ENCODE measurements at places on chromosomes 13 and 19.
A peak's percentile ranks its signal among the peaks of the same experiment; 100 is the strongest.

GRCh38 chr19:18725841-18726770 is 42.6 kb downstream of the CRTC1 start:
- DNase-seq: no peak

- no peak for DNase-seq
Measured at GRCh38 chr13:96940961-96941360, 53.3 kb downstream of the OXGR1 start.

GRCh38 chr19:16022681-16023080 is 53.6 kb upstream of the TPM4 start:
- no peak for DNase-seq

GRCh38 chr19:28359431-28360414 is 853.2 kb downstream of the UQCRFS1 start:
- DNase-seq: no peak

GRCh38 chr19:5349041-5349440 is 8.4 kb upstream of the PTPRS start:
- DNase-seq: no peak

DNA sequence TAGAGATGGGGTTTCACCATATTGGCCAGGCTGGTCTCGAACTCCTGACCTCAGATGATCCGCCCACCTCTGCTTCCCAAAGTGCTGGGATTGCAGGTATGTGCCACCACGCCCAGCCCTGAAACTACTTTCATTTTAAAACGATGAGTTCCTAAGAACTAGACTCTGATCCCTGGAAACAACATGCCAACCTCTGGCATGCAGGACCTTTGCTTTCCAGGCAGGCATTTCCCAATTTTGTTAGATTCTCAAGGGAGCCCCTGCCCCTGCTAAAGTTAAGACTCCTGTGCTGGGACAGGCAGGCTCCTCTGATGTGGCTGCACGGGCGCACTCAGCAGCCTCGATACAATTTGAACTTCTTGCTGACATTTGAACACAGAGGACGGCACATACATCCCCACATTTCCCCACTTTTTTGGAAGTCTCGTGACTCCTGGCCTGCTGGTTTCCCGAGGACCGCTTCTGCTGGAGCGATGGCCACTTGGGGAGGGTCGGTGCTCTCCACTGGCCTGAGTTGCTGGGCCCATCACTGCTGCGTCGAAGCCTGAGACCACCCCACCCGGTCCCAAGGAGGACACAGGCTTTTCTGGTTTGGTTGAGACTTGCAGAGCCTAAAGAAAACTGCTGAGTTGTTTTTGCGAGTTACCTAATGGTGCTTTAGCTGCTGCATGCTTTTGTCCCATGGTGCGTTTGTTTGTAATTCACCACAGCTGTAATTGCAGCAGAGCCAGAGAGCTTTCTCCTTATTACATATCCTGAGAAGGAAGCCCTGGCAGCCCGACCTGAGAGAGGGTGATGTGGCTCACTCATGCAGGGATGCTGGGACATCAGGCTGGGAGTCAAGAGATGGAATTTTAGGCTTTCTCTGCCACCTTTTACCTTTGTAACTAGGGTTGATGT is 8.2 kb downstream of the ATP11A start:
- DNase-seq: no peak

- DNase-seq: no peak
Measured at GRCh38 chr13:70714993-70715392, 606.7 kb upstream of the KLHL1 start.

- no peak for DNase-seq
Measured at GRCh38 chr19:919199-920050, 2.3 kb downstream of the KISS1R start.

DNA sequence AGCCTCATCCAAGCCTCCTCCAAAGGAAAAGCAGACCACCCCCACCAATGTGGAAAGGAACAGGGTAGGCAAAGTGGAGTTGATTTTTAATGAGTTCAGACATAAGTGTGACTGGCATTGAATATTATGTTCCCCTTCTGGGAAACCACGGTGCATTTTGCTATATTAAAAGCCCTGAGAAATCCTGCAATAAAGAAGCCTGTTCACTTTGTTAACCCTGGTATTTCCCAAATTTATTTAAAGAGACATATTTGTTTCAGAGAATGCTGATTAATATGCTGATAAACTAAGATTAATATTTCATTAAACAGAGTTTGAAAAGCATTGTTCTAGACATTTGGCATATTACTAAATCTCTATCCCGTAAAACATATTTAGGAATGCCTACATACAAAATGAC is 151.4 kb downstream of the FGF14 start:
- DNase-seq: no peak

DNA sequence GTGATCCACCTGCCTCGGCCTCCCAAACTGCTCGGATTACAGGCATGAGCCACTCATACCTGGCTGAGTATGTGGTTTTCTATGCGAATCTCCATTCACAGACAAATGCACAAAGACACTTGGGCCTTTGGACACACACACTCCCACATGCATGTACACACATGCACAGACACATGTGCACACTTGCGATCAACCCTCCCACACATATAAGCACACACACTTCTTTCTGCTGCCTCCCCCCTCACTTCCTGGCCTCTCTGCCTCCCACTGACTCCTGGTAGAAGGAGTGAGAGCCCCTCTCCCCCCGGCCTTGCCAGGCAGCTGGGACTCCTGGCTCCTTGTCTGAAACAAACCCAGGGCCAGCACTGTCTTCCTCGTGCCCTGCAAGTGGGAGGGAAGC is 29.3 kb upstream of the PLEKHF1 start:
- no peak for DNase-seq

GRCh38 chr19:55258476-55258827 is 365 bp downstream of the PPP6R1 start:
- peak; percentile 22 for DNase-seq

- DNase-seq: no peak
Measured at GRCh38 chr13:21124852-21125251, 51.5 kb downstream of the SKA3 start.

GRCh38 chr19:378706-379105 is 30.2 kb downstream of the C2CD4C start:
- DNase-seq: no peak

DNA sequence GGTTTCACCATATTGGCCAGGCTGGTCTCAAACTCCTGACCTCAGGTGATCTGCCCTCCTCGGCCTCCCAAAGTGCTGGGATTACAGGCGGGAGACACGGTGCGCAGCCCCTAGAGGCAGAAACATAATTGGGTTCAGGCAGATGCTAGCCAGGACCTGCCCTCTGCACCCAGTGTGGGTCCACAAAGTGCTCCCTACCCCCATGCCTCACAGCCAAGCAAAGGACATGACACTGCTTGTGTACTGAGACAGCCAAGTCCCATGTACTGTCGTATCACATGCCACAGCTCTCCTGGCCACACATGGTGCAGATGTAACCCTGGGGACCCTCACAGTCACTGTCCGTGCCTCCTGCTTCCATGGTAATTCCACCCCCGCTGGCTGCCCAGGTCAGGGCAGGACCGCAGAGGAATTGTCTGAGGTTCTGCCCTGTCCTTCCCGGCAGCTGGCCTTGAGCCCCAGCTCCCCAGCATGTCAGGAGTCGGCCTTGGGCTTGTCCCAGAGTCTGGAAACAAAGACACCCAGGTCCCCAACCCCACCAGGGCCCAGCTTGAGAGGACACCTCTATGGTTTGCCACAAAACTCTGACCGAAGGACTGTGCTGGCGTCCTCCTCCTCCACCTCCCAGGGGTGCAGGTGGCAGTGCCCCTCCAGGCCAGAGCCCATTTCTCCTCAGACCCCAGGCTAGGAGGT is 7.6 kb downstream of the PRR36 start:
- DNase-seq: no peak

DNA sequence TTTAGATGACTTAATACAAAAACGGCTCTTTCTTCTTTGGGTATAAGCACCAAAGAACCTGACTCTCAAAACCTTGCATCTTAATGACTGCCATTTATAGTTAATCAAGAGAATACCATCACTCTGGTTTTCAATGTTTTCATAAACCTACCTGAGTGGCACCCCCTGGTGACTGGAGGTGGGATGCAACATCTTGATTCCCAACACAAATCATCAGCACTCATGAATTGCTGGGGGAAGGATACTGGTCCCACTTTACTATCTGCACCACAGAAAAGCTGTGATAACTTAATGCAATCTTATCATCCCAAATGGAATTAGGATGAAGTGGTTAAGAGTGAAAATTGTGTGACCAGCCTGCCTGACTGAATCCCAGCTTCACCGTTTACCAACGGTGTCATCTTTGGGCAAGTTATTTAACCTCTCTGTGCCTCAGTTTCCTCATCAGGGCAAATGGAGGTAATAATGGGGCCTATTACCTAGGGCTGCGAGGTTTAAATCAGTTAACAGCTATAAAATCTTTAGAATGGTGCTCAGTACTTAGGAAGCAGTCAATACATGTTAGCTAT is 366.4 kb downstream of the KLF12 start:
- peak; percentile 3 for DNase-seq

DNA sequence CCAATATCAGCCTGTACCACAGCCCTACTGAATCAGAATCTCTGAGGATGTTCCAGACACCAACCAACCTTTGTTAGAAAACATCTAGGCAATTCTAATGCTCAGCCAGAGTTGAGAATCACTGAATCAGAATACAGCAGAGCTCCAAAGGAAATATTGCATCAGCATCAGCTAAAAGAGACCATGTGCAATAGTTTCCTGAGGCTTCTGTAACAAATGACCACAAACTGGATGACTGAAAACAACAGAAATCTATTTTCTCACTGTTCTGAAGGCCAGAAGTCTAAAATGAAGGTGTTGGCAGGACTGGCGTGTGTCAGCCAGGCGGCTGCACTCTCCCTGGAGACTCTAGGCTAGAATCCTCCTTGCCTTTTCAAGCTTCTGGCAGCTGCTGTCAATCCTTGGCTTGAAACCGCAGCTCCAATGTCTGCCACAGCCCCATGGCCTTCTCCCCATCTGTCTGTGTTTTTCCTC is 1.2 kb upstream of the DCT start:
- no peak for DNase-seq

DNA sequence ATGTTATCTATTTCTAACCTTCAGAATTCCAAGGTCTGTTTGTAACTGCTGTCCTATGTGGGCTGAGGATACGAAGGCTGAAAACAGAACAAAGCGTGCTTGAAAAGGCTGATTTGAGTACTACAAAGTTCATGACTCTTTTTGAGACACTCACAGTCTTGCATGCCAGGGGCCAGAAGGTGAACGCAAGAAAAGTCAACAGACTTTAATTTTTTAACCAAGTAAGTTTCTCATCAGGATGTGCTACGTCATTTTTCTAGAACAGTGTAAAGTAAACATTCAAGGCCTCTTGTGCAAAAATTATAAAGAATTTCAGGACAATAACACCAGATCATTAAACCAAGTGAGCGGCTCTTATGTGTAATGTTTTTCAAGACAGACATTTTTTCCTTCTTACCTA is 163.5 kb downstream of the COG6 start:
- no peak for DNase-seq

DNA sequence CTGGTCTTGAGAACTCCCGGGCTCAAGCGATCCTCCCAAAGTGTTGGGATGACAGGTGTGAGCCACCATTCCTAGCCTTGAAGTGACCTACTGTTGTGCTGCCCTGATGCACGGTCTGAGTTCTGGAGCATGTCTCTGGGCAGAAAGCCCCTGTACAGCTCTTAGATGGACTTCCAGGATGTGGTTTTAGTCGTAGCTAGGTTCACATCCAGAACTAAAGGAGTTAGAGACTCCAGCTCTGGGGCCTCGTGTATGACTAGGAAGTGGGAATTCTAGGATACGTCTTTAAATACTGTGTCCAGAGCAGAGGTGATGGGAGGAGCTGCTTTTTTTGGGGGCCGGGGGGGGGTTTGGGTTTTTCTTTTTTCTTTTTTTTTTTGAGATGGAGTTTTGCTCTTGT is 12.2 kb downstream of the UPF1 start:
- no peak for DNase-seq

DNA sequence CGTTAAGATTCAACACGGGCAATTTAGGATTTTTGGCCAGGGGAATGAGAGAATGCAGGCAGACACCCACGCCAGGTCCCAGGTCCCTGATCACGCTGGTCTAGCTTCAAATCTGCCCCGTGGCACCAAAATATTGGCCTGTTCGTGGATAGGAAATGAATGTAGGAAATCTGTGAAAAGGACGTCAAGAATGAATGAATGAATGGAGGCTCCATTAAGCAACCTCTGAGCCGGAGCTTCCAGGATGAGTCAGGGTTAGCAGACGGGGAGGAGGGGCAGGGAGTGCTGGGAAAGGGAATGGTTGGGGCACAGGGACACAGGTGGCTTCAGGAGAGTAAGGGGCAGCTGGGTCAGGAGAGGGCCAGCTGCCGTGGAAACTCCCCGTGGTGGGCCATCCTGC is 4.2 kb downstream of the SULT2B1 start:
- no peak for DNase-seq

DNA sequence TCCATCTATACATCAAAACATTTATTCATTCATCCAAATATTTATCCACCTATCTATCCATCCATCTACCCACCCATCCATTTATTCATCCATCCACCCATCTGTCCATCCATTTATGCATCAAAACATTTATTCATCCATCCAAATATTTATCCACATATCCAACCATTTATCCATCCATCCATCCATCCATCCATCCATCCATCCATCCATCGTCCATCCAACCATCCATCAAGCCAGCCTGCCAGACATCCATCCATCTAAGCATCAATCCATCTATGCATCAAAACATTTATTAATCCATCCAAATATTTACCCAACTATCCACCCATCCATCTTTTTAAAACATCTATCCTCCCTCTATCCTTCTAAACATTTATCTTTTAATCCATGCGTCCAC is 62.2 kb downstream of the UNC13A start:
- DNase-seq: no peak

DNA sequence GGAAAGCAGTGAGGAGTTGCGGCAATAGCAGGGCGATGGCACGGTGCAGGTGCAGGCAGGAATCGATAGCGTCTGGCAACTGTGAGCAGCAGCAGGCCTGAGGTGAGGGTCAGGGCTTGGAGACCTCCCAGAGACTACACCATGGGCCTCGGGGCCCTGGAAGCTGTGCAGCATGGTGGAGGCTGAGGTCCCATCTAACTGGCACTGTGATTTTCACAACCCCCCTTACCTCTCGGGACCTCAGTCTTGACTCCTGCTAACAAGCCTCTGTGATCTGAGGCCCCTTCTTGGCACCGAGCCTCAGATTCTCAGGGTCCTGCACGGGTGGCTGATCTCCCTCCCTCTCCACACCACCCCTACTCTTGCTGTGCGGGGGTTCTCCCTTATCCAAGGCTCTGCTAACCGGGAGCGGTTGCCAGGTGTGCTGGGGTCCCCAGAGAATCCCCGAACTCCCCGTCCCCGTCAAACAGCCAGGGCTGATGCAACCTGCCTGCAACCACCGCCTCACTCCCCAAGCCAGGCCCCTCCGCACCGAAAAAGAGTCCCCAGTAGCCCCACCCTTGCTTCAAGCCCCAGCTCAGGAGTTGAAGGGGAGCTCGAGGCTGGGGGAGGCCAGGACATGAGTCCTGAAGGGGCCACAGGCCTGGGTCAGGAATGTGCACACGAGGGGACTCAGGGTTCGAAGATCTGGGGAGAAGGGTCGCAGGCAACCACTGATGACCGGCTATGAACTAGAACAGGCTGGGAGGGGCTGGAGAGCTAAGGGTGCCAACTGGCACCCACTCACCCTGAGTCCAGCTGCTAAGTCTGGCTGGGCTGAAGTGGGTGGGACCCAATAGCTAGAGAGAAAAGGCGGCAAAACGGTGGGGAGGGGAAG is 4.8 kb upstream of the ATF5 start:
- DNase-seq: no peak

Measured in neural crest cell (in vitro differentiated cells).